ENCODE measurements at places on chromosomes 1 and 21.
A peak's percentile ranks its signal among the peaks of the same experiment; 100 is the strongest.

GRCh38 chr1:6515771-6516170 lies 24.3 kb upstream of the PLEKHG5 start:
- no peak for DNase-seq

GRCh38 chr21:37653201-37653600 lies 263.1 kb downstream of the KCNJ6 start:
- no peak for DNase-seq

- no peak for DNase-seq
These were observed 39.1 kb upstream of the ENAH start for GRCh38 chr1:225691861-225692516.

DNA sequence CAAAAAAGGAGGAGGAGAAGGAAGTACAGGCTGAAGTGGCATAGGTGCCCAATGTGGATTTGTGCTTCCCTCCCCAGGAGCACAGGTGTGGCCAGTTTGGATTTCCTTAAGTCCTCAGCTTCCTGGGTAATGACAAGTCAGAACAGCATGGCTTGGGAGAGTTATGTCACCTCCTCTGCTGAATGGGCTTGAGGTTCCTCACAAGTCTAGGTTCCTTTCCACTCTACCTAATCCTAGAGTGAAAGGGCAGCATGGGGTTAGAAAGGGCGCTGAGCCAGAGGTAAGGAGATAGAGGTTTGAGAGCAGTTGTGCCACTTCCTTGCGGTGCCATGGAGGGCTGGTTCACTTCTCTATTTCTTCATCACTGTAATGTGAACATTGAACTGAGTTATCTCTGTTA lies 35.5 kb upstream of the IL20 start:
- DNase-seq, result no peak

DNA sequence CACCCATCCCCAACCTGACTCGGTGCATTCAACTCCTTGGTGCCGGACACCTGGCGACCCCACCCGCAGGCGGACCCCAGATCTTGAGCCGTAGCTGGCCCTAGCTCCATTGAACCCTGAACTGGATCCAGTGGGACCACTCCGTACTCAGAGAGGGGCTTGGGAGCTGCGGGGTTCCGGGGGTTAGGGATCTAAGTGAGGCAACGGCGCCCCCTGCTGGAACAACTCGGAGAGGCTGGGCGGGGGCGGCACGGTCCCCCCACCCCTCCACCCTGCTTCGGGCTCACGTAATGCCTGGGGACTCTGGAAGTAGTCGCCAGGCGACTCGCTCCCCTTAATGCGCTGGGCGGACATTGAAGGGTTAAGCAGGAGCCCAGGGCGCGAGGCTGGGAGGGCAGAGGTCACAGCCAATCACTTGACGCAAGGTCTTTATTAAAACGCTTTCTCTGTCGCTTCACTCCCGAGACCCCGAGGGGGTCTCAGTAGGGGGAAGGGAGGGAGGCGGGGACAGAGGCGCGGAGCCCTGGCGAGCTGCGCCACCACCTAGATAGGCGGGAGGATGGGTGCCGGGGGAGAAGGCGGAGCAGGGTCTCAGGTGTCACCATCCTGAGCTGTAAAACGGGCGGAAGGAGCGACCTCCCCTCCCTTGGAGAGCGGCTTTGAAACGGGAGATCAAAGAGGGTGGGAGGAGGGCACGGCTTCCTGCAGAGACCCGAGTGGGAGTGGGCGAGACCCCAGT lies 704 bp upstream of the CRABP2 start:
- peak; percentile 58 for DNase-seq

DNA sequence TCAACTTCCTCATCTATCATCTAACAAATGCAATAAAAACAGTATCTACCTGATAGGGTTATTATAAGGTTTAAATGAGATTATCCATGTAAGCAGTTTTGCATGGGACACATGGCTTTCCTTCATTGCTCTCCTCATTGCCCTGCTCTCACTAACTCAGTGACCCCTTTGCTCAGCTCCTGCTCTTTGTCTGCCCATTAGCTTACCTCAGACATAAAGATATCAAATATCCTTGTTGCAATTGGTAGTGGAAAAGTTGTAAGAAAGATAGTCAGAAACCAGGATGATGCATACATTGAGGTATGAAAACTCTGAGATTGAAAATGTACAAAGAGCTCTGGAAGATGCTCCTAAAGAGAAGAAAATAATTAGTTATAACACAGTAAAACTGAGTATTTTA lies 89.8 kb downstream of the EVI5 start:
- DNase-seq, result no peak

DNA sequence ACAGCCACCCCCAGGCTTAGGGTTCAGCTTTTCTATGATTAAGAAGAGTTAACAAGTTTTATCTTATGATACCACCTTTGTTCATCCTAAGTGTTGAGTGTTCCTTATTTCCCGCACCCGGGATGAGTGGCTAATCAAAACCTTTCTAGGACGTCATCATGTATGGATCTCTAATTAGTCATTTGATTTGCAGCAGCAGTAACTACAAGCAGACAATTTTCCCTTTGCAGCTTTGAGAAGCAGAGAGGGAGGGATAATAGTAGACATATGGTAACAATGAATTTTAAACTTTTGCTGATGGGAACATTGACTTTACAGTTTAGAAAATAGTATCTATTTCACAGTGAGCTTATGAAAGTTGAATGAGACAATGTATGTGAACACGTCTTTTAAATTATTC lies 30.8 kb upstream of the SLC35F3 start:
- DNase-seq, result no peak

DNA sequence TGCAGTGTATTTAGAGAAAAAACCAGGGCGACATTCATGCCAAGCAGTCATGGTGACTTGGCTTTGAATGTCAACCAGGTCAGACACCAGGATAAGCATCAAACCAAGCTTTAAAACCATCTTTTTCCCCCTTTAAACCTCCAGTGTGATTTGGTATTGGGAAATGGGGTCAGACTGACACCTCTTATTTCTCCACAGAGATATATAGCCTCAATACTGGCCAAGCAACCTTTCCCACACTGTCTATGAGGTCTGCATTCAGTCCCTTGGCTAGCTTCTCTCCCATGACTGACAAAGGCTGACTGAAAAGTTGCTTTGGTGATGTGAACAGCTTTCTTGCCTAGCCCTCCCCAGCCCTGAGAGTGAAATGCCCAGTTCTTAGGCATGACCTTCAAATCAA lies 21.7 kb downstream of the GPR3 start:
- DNase-seq, result no peak

GRCh38 chr1:72037745-72038343 lies 244.5 kb downstream of the NEGR1 start:
- no peak for DNase-seq

GRCh38 chr1:164518692-164519332 lies 40.2 kb upstream of the PBX1 start:
- DNase-seq, result no peak

DNA sequence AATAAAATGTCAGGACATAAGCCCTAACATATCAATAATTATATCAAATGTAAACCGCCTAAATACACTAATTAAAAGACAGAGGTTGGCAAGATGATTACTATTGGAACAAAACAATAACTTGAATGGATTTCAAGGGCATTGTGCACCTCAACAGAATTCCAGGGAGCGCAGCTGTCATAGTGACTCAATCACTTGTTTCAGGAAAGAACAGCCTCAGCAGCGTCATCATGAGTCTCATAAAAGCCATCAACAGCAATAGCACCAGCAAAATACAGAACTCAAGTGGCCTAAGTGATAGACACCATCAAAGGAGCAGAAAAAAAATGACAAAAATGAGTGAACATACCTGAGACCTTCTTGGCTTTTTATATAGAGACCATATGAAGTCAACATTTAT lies 632.7 kb upstream of the NR5A2 start:
- DNase-seq, result no peak

DNA sequence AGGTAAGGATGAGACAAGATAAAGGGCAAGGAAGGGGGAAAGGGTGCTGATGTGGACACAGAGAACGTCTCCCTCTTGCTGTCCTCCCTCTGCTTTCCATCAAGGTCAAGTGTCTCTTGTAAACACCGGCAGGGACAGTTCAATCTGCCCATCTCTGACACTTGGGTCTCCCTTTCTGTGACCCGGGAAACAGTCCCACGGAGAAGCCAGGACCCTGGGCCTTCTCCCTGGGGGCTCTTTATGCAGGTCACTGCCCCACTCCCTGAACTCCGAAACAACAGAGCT lies 254.3 kb downstream of the LTN1 start:
- DNase-seq, result no peak

DNA sequence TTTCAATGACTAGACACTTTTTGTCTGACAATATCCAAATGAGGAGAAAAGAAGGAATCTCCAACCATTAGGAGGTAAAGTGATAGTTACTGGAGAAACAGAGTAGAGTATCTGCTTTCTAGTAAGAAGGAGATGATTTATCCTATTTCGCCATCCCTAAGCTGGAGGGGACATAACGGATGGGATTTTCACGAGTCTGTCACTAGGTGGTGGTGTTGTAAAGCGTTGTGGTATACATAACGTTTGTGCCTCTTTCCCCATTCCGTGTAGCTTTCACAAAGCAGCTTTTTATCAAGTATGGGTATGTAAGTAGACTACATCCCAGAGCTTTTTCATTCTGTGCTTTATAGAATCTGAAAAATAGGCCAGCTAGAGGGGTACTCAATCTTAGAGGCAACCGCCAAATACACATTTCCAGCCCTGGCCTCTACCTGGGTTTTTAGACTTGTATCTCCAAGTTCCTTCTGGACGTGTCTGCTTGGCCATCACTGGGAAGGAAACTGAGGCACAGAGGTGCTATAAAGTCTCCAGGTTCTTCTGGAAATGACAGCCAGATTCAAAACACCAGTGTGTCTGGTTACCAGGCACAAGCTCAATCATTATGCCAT lies 33.3 kb upstream of the FAM3B start:
- peak; percentile 70 for DNase-seq

- no peak for DNase-seq
These were observed 162.0 kb upstream of the ZP4 start for GRCh38 chr1:238052496-238053266.

DNA sequence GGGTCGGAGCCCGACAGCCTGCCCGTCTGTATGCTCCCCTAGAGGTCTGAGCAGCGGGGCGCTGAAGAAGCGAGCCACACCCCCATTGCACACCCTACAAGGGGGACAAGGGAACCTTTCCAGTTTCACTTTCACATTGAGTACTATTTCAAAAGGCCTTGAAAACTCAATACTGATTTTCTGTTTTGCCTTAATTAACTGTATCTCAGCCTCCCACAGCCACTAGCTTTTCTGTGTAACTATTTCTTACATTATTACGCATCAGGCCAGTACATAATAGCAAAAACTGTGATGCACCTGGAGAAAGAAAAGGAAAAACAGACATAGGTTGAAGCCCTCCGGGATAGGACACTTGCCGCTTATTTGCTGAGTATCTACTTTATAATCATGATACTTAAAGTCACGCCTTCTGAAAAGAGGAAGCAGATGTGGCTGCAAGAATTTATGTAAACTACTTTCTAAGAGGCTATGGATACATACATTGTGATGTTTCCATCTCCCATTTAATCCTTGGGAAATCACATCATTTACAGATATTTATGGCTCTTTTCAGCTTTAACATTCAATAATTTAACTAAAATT lies 1719.5 kb downstream of the MRPL39 start:
- DNase-seq, result peak; percentile 52

- DNase-seq, result no peak
These were observed 123.9 kb downstream of the GLIS1 start for GRCh38 chr1:53615101-53615500.

- DNase-seq, result no peak
These were observed 129.4 kb upstream of the EDN2 start for GRCh38 chr1:41613689-41614574.

DNA sequence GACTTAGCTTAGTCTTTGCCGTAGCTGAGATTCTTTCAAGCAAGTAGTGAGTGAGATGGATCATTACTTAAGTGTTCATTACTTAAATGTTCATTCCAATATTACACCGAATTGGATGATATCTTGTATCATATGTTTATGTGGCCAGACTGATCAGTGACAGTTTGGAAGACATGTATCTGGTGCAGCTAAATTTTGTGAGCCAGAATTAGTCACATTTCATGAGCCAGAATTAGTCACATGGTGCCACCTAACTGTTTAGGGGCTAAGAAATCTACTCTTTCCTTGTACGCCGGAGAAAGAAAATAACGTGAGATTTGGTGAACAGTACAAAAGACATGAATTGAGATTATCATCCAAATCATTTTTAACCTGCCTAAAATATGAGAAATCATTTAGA lies 355.6 kb downstream of the USP25 start:
- DNase-seq, result no peak

DNA sequence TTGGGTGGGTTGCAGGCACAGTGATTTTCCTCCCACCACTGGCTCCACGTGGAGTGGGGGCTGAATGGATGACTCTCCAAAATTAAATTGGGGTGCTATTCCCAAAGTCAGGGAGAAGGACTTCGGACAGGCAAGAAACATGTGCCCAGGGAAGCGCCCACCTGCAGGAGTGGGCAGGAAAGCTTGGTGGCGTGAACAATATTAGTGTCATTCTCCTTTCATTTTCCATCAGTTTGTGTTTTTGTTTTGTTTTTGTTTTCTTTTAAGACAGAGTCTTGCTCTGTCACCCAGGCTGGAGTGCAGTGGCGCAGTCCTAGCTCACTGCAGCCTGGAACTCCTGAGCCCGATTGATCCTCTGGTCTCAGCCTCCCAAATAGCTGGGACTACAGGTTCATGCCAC lies 30.1 kb downstream of the TOMM20 start:
- DNase-seq, result no peak

DNA sequence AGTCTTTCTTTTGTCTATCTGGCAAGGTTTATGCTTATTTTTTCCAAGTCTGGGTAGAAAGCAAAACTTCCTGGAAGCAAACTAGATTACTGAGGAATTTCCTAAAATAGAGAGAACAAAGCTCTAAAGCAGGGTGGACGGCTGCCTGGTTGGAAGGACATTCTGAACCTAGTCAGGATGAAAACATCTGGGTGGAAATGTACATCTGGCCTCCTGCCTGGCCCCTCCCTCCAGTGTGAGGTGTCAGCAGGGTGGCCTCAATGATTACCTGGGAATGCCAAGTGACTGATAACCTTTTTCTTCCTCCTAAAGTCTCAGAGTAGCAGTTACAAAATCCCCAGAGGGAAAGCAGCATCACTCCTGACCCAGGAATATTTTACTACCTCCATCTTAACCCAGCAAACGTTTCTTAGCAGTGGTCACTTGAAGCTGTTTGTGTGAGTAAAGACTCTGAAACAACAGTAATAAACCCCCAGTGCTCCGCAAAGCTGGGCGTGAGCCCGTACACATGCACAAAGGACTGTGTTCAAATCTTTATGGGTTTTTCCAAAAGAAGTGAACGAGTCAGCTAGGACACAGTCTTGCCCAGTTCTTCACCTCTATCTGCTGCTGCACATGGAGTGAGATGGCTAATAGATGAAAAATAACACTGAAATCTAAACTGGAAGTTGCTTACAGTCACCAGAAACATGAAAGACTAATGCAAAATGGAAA lies 18.9 kb downstream of the ANGPTL7 start:
- DNase-seq, result no peak

DNA sequence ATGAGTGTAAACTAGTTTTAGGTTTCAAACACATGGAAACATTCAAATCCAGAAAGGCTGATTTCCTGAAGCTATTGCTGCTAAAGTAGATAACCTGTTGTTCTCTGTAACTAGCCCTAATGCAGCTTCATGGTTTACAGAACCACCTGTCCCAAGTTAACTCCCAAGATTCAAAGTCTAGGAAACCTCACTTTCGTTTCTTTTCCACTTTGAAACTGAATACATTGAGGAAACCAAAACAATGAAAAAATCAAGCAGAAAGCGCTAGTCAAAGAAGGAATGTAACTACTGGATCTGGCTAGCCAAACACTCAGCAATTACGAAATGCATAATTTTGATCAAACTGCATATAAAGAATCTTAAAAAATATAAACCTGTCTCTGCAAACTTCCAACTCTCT lies 17.8 kb downstream of the SLC16A1 start:
- DNase-seq, result no peak

Measured in CD4-positive, alpha-beta T cell treated with Interleukin-2 at 100 ng/mL for 4 hours (primary cell).